ENCODE measurements at places on chromosomes 2 and 18. TPM values are rescaled to one million over a fixed set of nuclear protein-coding genes. Genes with fewer than 3 reads are reported as not detected.

The SYT4 gene
- total RNA-seq: not detected

DNA sequence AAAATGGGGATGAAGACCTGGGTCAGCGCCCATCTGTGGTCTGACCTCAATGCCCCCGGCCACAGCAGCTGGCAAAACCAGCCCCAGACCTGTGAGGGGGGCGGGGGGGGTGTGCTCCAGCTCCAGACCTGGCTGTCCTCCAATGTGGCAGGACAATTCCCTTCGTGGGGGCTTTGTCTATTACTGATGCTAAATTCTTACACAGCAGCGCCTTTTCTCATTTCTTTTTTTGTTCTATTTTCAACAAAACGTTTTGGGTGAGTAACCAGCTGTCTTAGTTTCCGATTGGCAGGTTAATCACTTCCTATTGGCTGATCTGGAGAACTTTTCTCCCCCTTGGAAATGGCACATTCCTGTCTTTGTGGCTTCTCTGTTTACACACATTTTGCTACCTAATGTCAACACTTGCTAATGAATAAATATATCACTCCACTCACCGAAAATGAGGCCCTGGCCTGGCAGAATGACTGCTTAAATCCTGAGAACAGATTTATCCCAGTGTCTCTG is 4.4 kb downstream of the SMAD7 start:
- DNase-seq: peak; percentile 43
- peaks cover 67% of the 10 kb centered on the region for H3K4me1 ChIP-seq
- H3K27ac ChIP-seq: peak overlapping the region; percentile 77

The CRYBA2 gene
- not detected for total RNA-seq

GRCh38 chr2:177058747-177059146 is 153.8 kb upstream of the HNRNPA3 start:
- no peaks in the 10 kb centered on the region for H3K36me3 ChIP-seq
- peaks cover 26% of the 10 kb centered on the region for H3K27me3 ChIP-seq
- H3K4me1 ChIP-seq: no peaks in the 10 kb centered on the region
- no peak overlapping the region for H3K4me3 ChIP-seq

DNA sequence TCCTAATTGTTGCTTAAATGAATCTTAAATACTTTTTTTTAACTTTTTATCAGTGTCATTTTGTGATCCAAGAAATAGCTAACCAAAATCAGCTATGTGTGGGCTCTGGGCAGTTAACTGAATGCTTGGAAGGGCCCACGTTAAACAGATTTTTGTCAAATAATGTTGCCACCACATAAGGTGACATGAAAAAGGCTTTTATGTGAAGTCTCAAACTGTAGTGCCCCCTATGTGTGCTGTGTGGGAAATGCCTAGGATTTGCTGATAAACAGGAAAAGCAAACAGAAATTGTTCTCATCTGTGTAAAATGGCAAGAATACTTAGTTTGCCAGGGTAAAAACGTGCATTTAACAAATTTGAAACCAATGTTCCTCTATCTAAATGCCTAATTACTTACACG is 242.2 kb downstream of the ZNF516 start:
- no peaks in the 10 kb centered on the region for H3K36me3 ChIP-seq
- no peak for DNase-seq
- no peak overlapping the region for H3K27ac ChIP-seq
- H3K4me1 ChIP-seq: no peaks in the 10 kb centered on the region
- peaks cover 13% of the 10 kb centered on the region for H3K27me3 ChIP-seq
